ENCODE measurements at places on chromosomes 4 and X. TPM values are rescaled to one million over a fixed set of nuclear protein-coding genes. Genes with fewer than 3 reads are reported as not detected.

The PABPC5 gene
- total RNA-seq, result 3.1 TPM

The RAB40A gene
- not detected for total RNA-seq

DNA sequence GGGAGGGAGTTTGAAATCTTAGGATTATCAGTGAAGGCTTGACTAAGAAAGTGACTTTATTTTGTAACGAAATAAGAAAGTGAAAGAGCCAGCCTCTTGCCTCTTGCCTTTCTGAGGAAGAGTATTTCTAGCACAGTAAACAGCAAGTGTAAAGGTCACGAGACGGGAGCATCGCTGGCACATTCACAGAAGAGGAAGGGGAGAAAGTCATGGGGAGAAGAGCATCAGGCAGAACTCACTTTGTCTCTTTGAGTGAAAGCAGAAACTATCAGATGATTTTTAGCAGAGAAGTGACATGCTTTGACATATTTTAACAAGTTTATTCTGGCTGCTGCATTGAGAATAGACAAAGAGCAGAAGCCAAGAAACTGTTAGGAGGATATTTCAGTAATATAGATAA is 313.8 kb downstream of the CAMK2D start:
- no peak for DNase-seq

- DNase-seq, result peak; percentile 90
Measured at GRCh38 chr4:94406668-94407437, 44.9 kb upstream of the PDLIM5 start.

DNA sequence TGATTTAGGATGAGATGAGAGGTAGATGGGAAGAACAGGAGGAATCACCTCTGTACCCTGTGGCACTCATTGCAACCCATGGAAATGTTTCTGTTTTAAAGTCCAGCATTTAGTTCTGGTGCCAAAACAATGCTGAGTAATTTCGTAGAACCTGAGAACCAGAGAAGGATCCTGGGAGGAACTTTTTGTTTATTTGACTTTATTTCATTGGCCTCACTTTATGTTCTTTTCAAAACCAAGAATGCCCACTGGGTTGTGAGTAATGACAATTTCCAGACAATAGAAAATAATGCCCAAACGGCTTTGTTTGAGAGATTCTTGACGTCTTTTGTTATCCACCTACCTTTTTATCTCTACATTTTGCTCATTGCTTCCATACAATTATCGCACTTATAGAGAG is 111.3 kb downstream of the SHROOM3 start:
- no peak for DNase-seq

GRCh38 chr4:148214529-148215166 is 227.6 kb downstream of the NR3C2 start:
- peak; percentile 9 for DNase-seq

GRCh38 chr4:85779165-85779564 is 304.2 kb downstream of the ARHGAP24 start:
- no peak for DNase-seq

DNA sequence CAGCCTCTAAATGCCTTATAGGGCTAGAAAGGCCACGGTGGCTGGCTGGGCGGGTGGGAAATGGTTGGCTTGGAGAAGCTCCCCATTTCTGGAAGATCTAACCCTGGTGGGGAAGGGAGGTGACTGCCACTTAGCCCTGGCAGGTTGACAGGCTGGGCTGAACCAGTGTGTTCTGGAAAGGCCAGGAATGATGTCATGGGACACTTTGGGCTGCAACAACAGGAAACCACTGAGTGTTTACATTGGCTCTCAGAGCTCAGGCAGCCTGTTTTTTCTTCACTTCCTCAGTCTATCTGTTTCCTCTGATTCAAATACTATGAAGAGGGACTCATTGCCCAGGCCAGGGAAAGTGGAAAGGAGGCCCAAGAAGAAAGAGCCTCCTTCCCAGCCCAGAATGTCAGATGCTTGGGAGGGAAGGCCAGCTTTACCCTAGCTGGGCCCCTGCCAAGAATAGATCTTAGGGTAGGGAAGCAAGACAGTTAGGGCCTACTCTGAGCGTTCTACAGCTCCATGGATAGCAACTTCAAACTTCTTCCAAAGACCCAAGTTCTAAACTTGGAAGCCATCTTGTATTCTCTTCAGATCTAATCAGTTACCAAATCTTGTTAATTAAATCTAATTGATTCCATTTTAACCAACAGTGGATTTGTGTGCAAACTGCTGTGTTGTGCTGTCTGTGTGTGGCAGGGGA is 65.8 kb upstream of the MSN start:
- DNase-seq, result no peak

The NLRP2B gene
- not detected for total RNA-seq

The GABRG1 gene
- 1.6 TPM for total RNA-seq

DNA sequence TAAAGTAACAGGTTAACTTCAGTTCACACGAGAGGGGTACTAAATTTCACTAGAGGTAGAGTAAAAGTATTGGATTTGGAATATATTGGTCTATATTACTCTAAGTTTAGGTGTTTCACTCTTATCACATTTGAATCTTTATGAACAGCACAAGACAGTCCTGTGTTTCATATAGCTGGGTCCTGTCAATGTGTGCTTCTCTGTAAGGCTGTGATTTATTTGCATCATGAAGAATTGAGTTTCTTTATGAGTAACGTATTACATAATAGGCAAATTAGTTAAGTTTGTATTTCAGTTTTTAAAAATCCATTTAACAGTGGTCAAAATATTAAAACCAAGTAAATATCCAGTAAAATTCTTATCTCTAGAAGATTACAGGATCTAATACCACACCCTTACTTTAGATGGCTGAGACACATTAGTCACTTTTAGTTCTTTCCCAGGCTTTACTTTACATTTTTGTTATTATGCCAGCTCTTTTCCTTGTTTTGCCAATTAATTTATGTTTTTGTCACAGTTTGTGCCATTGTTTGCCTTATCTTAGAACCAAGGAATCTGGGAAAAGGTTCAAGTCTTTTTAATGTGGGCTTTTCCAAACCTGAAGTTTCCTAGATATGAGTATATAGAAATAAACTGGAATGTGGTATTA is 32.1 kb downstream of the NUDT6 start:
- no peak for DNase-seq

GRCh38 chr4:113052379-113052951 is 3.0 kb downstream of the ANK2 start:
- DNase-seq, result no peak

GRCh38 chrX:71859637-71860036 is 51.0 kb upstream of the NHSL2 start:
- peak; percentile 71 for DNase-seq

GRCh38 chrX:22855693-22856092 is 144.1 kb upstream of the DDX53 start:
- DNase-seq, result no peak

- DNase-seq, result no peak
Measured at GRCh38 chrX:17459008-17459611, 84.1 kb downstream of the NHS start.

GRCh38 chr4:38672074-38672396 is 8.0 kb downstream of the KLF3 start:
- DNase-seq, result no peak

DNA sequence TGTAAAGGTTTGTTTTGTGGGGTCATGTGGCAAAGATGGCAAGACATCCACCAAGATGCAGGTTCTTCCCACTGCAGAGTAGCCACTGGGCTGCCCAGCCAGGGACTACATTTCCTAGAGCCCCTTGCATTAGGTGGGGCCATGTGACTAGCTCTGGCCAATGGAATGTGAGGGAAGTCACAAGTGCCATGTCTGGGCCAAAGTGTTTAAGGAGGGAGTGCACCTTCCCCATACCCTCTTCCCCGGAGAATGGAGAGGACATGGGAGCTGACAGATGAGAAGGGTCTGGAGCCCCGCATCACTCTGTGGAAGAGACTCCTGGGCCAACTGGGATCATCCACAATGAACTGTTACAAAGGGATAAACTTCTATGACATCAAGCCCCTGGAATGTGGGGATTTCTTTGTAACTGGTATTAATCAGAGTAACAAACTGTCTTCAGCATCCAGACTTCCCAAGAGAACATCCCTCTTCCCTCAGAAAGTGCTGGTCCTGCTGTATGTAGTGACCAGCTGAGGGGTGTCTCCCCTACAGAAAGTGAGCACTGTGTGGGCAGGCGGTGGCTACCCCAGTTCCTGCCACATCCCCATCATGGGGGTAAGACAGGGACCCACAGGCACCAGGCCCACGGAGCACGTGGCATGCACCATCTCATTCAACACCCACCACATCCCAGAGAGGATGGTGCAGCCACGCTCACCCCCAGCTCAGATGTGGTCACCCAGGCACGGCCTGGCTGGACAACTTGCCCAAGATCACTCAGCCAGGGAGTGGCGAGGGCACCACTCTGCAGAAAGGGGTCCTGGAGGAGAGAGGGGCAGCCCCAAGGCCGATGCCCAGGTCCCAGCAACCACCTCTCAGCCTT is 10.9 kb downstream of the PPP2R2C start:
- DNase-seq, result peak; percentile 11

The MAGIX gene
- 2.1 TPM for total RNA-seq

DNA sequence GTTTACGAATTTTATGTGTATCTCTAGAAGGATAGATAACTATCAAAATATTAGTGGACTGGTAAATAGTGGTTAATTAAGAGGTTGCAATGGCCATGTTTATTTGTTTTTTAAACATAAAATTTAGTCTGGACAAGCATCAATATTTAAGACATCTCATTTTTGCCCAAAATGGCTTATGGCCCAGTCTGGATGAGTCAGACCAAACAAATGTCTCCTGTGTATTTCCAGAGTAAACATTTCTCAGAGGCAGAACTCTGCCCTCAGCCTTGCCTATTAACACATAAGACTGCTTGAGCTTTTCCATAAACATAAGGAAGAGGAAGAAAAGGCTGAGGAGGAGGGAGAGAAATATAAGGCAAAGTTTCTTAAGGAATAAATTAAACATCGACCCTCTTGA is 277.1 kb upstream of the DIAPH2 start:
- no peak for DNase-seq

DNA sequence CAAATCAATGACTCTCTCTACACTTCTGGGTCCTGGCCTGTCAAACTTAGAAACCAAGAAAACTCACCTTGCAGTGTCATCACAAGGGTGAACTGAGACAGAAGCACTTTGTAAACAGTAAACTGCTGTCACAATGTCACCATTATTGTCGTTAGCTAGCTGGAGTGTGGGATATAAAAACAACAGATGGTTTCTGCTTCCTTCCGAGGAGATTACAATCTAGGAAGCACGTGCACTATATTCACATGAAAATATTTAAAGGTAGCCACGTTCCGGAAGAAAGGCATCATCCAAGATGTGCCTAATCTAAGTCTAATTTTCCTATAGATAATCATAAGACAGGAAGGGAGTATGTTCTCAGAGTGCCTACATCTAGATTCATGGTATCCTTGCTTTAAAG is 64.7 kb upstream of the ACSL1 start:
- no peak for DNase-seq

DNA sequence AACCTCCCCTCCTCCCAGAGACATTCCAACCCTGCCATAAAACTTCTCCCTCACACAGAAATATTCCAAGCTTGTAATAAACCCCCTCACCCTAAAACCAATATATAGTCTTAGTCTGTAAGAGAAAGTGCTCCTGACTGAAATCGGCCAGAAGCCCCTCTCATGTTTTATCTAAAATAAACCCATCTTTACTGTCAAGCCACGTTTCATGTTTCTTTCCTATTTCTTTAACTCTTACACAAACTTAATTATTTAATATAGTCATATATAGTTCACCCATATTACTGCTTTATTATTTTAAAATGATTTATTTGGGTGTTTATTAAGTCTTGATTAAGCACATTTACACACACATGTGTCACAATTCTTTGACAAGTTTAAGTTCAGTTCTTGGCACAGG is 191.3 kb upstream of the AADAT start:
- no peak for DNase-seq

The GAGE12F gene
- total RNA-seq, result not detected

DNA sequence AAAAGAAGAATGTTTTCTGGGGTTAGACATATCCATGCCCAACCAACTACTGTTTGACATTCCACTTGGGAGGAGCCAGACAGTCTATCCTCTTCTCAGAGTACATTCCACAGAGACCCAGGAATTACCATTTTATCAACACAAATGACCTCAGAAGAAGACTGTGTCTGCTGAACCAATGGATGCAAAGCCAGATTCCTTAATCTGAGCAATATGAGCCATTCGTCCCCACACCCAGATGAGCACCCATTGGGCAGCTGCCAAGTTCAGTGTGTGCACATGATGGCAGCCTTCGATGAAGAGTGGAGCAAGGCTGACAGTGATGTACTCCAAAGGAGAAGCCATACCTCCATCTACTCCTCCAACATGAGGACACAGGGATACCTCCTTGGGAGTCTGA is 111.3 kb downstream of the ZNF674 start:
- no peak for DNase-seq

The SMARCAD1 gene
- total RNA-seq, result 86.2 TPM

The DCAF4L1 gene
- 0.63 TPM for total RNA-seq

The CLNK gene
- not detected for total RNA-seq

The MSX1 gene
- total RNA-seq, result not detected

DNA sequence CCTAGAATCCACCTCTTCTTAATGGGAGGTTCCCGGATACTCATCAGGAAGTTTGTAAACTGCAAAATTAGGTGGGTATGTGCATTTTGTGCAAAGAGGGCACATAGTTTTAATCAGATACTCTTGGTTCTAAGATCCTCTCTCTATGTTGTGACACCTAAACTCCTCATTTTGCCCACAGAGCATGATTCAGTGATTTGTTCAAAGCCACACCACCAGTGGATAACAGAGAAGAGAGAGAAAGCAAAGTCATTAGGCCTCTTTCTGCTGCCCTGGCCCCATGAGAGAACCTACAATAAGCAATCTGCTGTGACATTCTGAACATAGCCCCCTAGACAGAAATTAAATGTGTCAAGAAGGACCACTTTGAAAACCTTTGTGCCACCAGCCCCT is 72.3 kb upstream of the STIM2 start:
- no peak for DNase-seq

DNA sequence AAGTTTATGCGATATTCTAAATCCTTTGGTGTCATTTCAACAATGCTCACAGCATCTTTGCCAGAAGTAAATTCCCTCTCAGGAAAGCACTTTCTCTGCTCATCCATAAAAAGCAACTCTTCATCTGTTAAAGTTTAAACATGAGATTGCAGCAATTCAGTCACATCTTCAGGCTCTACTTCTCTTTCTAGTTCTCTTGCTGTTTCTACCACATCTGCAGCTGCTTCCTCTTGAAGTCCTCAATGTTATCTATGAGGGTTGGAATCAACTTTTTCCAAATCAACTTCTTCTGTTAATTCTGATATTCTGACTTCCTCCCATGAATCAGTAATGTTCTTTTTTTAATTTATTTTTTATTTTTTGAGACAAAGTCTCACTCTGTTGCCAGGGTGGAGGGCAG is 100.9 kb downstream of the LCORL start:
- DNase-seq, result no peak

The NUDT10 gene
- 35.5 TPM for total RNA-seq

DNA sequence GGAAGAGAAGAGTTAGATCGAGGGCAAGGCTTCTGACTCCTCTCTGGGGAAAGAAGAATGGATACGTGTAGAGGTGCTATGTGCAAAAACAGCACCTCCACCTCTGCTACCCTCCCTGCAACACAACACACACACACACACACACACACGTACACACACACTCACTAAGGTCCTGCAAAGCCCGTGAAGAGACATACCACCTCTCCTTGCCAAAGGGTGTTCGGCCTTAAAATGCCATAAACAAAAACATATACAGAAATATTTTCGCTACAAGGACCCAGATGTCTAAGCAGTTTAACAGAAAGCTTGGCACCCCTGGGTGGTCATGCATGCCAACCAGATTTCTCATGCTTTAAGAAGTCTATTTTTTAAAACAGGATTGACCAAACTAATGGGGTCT is 1.5 kb downstream of the TIFA start:
- DNase-seq, result no peak

GRCh38 chr4:110108422-110108821 is 90.0 kb downstream of the ELOVL6 start:
- DNase-seq, result no peak
